Transverse colon (tissue), 4 donors: ENCODE measurements at places on chromosomes 4 and X. TPM values are rescaled to one million over a fixed set of nuclear protein-coding genes. Genes with fewer than 3 reads are reported as not detected.

GRCh38 chr4:40763228-40763716, 13.5 kb downstream of the NSUN7 start:
- H3K27ac ChIP-seq, result no peak overlapping the region
- DNase-seq, result no peak
- H3K27me3 ChIP-seq, result no peaks in the 10 kb centered on the region
- H3K4me3 ChIP-seq, result no peak overlapping the region

DNA sequence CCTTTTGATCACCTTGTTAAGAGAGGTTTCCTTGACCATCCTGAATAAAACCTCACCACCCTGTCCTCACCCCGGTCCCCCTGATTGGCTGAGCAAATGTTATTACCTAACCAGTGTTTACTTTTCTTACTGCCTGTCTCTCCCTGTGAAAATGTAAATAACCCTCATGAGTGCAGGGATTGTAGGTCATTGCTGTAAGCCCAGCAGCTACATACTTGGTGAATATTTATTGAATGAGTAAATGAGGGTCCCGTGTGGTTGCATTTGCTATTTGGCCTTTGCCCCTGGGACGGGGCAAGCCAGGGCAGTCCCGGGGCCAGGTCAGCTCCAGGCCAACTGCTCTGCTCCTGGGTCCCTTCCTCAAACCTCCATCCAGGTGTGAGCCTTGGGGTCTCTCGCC, 55.5 kb upstream of the CLCN4 start:
- no peaks in the 10 kb centered on the region for H3K36me3 ChIP-seq
- no peak overlapping the region for H3K4me3 ChIP-seq
- no peaks in the 10 kb centered on the region for H3K27me3 ChIP-seq
- H3K4me1 ChIP-seq, result peaks cover 27% of the 10 kb centered on the region
- DNase-seq, result no peak

- no peak for DNase-seq
- H3K27ac ChIP-seq, result no peak overlapping the region
- no peak overlapping the region for H3K4me3 ChIP-seq
Observed at GRCh38 chr4:13449590-13449989, 34.5 kb downstream of the RAB28 start.

- H3K4me3 ChIP-seq, result no peak overlapping the region
- no peaks in the 10 kb centered on the region for H3K27me3 ChIP-seq
Observed at GRCh38 chr4:107600983-107601382, 119.1 kb downstream of the PAPSS1 start.

- H3K27me3 ChIP-seq, result no peaks in the 10 kb centered on the region
- H3K4me3 ChIP-seq, result no peak overlapping the region
- no peaks in the 10 kb centered on the region for H3K36me3 ChIP-seq
- no peak overlapping the region for H3K27ac ChIP-seq
Observed at GRCh38 chr4:178340468-178340867, 898.2 kb upstream of the AGA start.

DNA sequence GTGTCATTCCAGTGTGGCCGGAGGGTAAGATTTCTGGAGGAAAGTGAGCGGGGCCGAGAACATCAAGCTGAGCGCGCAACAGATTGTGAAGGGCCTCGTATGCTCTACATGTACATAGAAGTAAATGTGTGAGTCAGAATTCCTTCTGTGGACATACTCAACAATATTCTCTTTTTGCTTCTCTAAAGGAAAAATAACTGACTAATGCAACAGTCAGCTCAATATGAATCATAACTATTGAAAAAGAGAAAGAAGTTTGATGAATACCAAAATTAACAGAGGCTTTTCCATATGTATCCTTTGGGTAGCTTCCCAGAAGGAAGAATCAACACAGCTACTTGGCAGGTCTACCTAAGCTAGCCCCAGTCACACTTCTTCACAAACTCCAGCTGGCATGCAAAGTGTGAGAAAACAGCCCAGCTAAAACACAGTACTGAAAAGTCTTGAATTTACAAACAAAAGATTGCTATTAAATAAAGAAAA, 87.5 kb upstream of the ZFP42 start:
- H3K4me3 ChIP-seq, result no peak overlapping the region
- H3K27me3 ChIP-seq, result no peaks in the 10 kb centered on the region
- H3K27ac ChIP-seq, result no peak overlapping the region
- no peaks in the 10 kb centered on the region for H3K4me1 ChIP-seq
- H3K36me3 ChIP-seq, result no peaks in the 10 kb centered on the region

- no peaks in the 10 kb centered on the region for H3K4me1 ChIP-seq
- no peak overlapping the region for H3K4me3 ChIP-seq
- no peaks in the 10 kb centered on the region for H3K27me3 ChIP-seq
- H3K27ac ChIP-seq, result no peak overlapping the region
Observed at GRCh38 chrX:63809173-63809572, 24.2 kb upstream of the ARHGEF9 start.

- no peaks in the 10 kb centered on the region for H3K27me3 ChIP-seq
- no peak overlapping the region for H3K27ac ChIP-seq
- H3K4me3 ChIP-seq, result no peak overlapping the region
- H3K4me1 ChIP-seq, result no peaks in the 10 kb centered on the region
- no peak for DNase-seq
- no peaks in the 10 kb centered on the region for H3K36me3 ChIP-seq
Observed at GRCh38 chrX:79170476-79171035, 26.1 kb downstream of the GPR174 start.

DNA sequence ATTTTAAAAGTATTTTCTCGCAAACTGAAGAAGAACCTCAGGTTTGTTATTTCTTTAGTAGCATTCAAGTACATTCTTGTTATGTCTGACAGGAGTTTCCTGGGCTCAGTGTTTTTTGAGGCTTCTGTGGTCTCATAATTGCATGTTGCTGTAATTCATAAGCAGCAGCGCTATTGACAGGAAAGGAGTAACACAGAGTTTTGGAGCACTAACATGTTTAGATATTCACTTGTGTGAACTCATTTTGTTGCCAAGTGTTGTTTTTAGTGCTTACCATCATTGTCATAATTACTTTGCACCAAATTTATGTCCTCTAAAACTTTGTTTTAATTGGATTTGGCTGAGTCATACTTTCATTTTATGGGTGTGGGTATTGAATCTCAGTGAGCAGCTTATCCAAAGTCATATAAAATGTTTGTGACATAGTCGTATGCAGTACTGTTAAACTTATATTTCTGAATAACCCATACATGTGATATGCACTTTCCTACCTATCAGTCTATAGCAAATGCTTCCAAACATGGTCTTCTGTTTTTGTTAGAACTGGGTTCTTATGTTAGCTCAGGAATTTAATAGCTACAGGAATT, 358.7 kb upstream of the CTSO start:
- no peaks in the 10 kb centered on the region for H3K36me3 ChIP-seq
- no peaks in the 10 kb centered on the region for H3K4me1 ChIP-seq
- no peaks in the 10 kb centered on the region for H3K27me3 ChIP-seq
- no peak overlapping the region for H3K27ac ChIP-seq

DNA sequence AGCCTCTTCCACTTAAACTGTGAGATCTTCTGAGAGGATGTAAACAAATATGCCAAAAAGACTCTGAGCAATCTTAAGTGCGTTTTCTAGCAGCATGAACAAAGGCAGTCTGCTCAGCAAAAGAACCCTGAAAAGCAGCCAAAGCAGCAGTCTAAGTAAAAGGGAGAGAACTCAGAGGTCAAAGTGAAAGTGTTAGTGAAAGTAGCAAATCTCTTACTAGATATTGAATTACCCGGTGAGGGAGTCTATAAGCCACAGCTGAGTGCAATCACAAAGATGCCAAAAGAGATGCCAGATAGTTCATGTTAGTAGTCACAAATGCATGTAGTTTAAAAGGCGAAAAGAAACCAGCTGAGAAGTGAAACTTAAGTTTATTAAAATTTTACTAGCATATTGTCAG, 7.9 kb upstream of the GNRHR start:
- H3K36me3 ChIP-seq, result no peaks in the 10 kb centered on the region
- no peak for DNase-seq
- no peaks in the 10 kb centered on the region for H3K27me3 ChIP-seq
- no peak overlapping the region for H3K27ac ChIP-seq

DNA sequence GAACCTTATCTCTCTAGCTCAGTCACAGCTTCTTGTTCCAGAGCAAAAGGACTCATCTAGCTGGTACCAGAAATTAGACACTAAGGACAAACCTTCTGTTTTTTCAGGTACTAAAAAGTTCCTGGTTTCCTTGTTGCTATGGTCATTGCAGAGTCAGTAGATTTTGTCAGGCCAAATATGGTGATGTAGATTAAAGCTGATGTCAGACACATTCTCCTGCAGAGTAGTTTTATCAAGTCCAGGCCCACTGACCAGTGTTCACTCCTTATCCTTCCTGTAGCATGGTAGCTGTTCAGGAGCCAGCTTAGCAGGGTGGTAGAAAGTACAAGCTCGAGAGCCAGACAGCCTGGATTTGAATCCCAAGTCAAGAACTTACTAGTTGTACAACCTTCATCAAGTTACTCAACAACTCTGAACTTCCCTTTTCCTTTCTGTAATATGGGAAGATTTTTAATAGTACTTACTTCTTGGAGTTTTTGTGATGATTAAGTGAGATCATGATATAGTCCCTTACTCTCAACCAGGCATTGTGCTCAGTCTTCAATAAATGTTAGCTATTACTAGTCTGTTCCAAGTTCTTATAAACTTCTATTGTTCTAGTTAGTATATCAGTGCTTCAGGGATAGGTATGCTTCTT, 17.9 kb downstream of the OCRL start:
- H3K4me1 ChIP-seq, result no peaks in the 10 kb centered on the region
- peaks cover 4% of the 10 kb centered on the region for H3K36me3 ChIP-seq
- no peak for DNase-seq
- no peaks in the 10 kb centered on the region for H3K27me3 ChIP-seq
- no peak overlapping the region for H3K27ac ChIP-seq

GRCh38 chr4:184913356-184914143, 87.8 kb upstream of the ACSL1 start:
- H3K4me3 ChIP-seq, result no peak overlapping the region
- no peaks in the 10 kb centered on the region for H3K36me3 ChIP-seq
- no peak for DNase-seq
- H3K4me1 ChIP-seq, result no peaks in the 10 kb centered on the region
- no peak overlapping the region for H3K27ac ChIP-seq

DNA sequence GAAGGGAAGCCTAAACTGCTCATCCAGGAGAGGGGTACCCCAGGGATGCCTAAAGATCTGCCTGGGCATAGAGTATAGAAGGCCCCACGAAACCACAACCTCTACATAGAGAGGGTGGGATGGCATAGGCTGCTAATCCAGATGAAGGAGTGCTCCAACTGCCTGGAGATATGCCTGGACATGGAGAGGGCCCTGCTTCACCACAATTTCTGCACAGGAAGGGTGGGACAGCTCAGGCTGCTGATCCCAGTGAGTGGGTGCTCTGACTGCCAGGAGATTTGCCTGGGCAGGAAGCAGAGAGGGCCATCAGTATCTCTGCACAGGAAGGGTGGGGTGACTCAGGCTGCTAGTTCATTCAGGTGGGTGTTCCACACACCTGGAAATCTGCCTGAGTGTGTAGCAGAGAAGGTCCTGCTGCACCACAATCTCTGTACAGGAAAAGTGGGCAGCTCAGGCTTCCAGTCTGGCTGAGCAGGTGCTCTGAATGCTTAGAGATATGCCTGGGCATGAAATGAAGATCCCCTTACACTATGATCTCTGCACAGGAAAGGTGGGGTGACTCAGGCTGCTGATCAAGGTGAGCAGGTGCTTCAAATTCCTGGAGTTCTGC, 61.1 kb downstream of the ZNF518B start:
- no peak overlapping the region for H3K4me3 ChIP-seq
- no peak for DNase-seq
- H3K4me1 ChIP-seq, result no peaks in the 10 kb centered on the region
- H3K27ac ChIP-seq, result no peak overlapping the region
- H3K27me3 ChIP-seq, result no peaks in the 10 kb centered on the region
- no peaks in the 10 kb centered on the region for H3K36me3 ChIP-seq

DNA sequence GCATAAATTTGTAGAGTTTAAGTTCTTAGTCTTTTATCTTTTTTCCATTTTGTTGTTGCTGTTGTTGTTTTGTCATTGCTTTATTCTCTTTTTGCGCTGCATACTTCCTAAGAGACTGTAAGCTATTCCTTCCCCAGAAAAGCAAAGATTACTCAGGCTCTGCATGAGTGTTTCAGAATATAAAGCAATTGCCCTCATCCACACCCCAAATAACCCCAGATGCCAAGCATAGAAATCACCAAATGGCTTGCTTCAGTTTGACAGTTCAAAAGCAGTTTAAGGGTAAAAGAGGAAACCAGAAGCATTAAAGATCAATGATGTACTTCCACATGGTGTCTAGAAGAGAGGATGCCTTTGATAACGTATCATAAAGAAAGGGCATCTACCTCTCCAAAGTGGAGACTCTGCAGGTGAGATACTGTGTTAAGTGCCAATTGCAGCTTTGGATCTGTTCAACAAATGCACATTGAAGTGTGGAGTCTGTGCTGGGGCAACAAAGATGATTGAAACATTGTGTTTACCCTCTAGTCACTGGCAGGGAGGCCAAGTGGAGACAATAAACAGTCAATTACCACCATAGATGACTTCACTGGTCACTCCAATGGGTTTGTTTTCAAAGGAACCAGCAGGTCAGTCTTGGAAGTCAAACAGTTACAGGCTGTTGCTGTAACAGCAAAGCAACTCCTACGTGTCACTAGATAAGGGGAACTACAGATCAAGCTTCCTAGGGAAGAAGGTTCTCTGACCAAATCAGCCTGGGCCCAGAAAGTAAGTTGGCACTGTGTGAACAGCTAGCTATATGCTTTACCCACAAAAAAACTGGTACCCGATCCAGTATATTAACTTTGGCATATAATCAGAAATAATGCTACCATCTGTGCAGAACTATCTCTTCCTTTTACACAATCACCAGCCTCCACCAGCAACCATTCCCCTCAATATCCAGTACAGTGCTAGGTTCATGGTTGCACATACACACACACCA, 40.6 kb upstream of the IL21 start:
- no peak overlapping the region for H3K27ac ChIP-seq
- H3K4me1 ChIP-seq, result peaks cover 5% of the 10 kb centered on the region
- H3K36me3 ChIP-seq, result no peaks in the 10 kb centered on the region
- H3K27me3 ChIP-seq, result no peaks in the 10 kb centered on the region
- H3K4me3 ChIP-seq, result no peak overlapping the region

- peaks cover 50% of the 10 kb centered on the region for H3K36me3 ChIP-seq
- H3K27me3 ChIP-seq, result no peaks in the 10 kb centered on the region
- no peak for DNase-seq
- no peak overlapping the region for H3K4me3 ChIP-seq
- no peak overlapping the region for H3K27ac ChIP-seq
Observed at GRCh38 chr4:102606261-102606660, 105.1 kb downstream of the NFKB1 start.

EIF2S3 gene
- total RNA-seq, result 93.5 TPM

TMEM150C gene
- total RNA-seq, result 0.37 TPM

CACNA1F gene
- total RNA-seq, result not detected

STATH gene
- total RNA-seq, result not detected

GSX2 gene
- total RNA-seq, result not detected

SGMS2 gene
- total RNA-seq, result 203 TPM
